Kidney capillary endothelial cell (primary cell): ENCODE measurements at places on chromosomes 1 and 21.

- DNase-seq = no peak
These were observed 100.8 kb upstream of the RNPC3 start for GRCh38 chr1:103424650-103425049.

GRCh38 chr1:163820766-163821165 lies 499.0 kb downstream of the NUF2 start:
- DNase-seq = no peak

DNA sequence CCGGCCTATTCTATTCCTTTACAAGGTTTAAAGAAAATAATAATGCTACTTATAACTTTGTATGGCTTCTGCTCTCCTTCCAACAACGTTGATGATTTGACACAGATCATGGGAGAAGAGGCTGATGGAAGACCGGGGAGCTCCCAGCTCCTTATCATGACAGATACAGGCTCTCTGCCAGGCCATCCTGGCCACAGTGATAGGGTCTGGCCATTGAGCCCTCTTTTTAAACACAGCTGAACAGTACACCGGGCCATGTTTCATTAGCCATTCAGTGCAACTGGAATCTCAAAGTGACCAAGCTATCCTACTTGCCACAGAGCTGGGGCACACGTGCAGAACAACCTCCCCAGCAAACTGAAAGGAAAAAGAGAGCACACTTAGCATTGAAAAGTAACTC lies 34.9 kb downstream of the DNAJC11 start:
- DNase-seq = no peak

DNA sequence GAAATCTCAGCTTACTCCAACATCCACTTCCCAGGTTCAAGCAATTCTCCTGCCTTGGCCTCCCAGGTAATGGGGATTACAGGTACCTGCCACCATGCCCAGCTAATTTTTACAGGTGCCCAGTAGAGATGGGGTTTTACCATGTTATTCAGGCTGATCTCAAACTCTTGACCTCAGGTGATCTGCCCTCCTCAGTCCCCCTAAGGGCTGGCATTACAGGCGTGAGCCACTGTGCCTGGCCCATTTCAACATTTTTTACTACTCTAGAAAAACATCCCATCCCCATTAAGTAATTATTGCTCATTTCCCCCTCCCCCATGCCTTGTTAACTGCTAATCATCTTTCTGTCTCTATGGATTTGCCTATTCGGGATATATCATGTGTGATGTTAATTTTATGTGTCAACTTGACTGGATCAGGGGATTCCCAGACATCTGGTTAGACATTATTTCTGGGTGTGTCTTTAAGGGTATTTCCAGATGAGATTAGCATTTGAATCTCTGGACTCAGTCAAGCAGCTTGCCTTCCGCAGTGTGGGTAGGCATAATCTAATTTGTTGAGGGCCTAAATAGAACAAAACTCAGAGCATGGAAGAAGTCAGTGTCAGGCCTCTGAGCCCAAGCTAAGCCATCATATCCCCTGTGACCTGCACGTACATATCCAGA lies 33.0 kb upstream of the ZBTB8B start:
- DNase-seq = no peak

DNA sequence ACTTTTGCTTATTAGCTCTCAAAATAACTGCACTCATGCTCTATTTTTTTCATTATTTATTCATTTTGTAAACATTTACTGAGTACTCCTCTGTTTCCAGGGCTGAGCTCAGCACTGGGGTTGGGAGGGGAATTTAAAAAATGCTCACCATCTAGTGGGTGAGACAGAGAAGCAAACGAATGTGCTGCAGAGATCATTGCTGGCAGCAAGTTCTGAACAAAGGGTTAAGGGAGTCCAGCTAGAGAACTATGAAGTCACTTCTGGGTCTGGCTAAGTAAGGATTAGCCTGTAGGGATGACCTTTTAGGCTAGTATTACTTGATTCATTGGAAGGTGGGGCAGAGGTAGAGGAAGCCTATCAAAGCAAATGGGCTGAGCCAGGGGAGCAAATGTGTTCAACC lies 99.1 kb upstream of the ZNF644 start:
- DNase-seq = no peak

DNA sequence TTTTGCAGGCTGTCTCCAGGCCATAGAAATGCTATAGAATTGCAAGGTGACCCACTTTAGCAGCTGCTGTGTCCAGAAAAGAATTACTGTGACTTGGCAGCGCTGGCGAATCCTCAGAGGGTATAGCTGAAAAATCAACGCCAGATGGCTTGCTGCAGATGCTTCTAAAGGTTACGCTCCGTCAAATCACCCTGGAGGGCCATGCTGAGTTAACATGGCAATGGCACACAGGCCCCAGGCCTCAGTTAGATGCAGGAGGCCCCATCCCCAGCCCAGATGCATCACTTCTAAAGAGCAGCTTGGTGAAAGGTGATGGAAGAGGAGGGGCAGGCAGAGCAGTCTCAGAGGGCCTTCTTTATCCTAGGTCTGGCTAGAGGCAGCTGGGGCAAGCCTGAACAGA lies 18.0 kb downstream of the KIAA1614 start:
- DNase-seq = no peak

DNA sequence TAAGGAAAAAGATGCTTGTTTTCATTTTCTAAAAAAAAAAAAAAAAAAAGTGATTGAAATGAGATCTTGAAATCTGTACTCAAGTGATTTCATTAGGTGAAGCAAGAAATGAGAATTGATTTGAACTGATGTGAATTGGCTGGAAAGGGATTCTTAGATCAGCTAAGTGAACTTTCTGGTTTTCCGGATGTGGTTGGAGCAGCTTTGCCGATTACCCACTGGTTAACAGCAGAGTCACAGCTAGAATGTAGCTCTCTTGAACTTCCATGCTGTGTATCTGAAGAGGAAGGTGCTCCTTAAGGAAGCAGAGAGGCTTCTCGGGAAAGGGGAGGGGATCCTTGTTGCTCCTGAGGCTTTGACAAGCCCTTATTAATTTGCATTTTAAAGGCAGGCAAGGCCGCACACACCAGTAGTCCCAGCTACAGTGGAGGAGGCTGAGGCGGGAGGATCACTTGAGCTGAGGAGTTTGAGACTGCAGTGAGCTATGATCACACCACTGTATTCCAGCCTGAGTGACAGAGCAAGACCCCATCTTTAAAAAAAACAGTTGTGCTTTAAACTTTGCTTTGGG lies 28.7 kb upstream of the PWP2 start:
- no peak for DNase-seq

DNA sequence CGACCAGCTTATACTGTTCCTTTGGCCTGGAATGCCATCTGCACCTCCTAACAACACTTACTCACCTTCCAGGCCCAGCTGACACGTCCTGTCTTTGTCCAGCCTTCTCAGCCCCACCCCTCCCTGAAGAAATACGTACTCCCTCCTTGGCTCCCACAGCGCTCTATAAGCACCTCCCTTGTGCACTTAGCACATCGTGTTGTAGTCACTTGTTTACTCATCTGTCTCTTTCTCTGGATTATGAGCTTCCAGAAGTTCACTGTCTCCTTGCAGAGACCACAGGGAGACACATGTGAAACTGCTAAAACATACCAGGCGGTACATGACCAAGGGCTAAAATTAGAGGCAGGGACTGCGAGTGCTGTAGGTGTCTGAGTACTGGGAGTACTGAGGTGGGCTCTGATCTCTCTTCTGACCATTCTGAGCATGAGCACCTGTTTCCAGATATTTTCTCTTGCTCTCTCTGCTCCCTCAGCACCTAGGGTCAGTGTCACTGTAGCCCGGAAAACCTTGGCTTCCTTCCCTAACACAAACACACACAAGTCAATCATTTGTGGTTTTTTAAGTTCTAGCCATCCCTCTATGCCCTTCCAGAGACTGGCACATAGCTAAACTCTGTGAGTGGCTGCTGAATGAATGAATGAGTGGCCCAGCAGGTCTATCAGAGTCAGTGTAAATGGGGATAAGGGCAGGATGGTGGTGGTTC lies 5.1 kb downstream of the DCST1 start:
- DNase-seq = no peak

DNA sequence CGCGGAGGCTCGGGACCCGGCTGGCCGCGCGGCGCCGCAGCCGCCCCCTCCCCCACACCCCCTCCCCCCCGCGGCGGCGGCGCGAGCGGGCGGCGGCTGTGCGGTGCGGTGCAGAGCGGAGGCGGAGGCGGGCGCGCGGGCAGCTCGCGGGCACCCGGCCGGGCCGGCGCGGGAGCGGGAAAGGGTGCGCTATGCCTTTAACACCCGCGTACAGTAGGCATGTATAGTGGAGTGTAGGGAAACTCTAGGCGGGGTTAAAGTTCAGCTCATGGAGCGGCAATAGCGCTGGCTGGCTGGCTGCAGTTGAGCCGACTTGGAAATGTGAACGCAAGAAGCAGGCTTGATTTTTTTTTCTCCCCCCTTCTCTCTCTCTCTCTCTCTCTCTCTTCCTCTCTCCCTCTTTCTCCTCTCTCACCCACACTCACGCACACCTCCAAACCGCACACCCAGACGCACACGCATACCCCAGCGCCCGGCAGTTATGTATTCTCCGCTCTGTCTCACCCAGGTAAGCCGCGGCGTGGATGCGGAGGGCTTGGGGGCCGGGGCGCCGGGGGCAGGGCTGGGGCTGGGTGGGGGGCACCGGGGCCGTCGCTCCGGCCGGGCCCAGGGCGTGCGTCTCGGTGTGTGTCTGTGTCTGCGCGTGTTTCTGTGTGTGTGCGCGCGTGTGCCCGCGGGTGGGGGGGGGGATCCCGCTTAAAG lies at the start of gene NFIA:
TSS of gene NFIA (plus strand) at position 251 of the 702 bp plus-strand sequence.
- peak; percentile 47 for DNase-seq

GRCh38 chr1:157133426-157133825 lies 4.8 kb downstream of the ETV3 start:
- DNase-seq = no peak

- DNase-seq = no peak
These were observed 183.9 kb upstream of the ESRRG start for GRCh38 chr1:216907100-216907499.

- no peak for DNase-seq
These were observed 23.0 kb downstream of the TATDN3 start for GRCh38 chr1:212814537-212815334.

GRCh38 chr1:179322557-179322956 lies 29.0 kb downstream of the SOAT1 start:
- no peak for DNase-seq

- no peak for DNase-seq
These were observed 24.9 kb upstream of the APCS start for GRCh38 chr1:159562680-159563079.

GRCh38 chr1:217953922-217954321 lies 322.8 kb downstream of the SPATA17 start:
- DNase-seq = no peak

DNA sequence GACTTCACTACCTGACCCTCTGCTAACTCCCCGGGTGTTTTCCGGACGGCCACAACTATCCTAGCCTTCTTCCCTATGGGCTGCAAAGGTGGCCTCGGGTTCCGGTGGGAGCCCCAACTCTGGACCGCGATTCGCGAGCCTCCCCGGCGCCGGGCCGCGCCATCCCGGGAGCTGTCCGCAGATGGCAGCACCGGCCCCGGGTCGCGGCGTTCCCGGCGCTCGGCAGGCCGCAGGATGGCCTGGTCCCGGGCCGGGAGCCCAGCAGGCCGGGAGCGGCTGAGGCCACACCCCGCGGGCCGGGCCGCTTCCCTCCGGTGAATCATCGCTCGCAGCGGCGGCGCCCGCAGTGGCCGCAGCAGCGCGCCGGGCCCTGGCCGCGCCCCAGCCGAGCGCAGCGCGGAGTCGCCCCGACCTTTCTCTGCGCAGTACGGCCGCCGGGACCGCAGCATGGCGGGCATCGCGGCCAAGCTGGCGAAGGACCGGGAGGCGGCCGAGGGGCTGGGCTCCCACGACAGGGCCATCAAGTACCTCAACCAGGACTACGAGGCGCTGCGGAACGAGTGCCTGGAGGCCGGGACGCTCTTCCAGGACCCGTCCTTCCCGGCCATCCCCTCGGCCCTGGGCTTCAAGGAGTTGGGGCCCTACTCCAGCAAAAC lies at the start of gene CAPN2:
TSS of gene CAPN2 (plus strand) at position 346 of the 656 bp plus-strand sequence. CDS start at position 448, 102 bp downstream.
- DNase-seq = no peak

- no peak for DNase-seq
These were observed 302.4 kb downstream of the PTGER3 start for GRCh38 chr1:70745199-70745598.

- DNase-seq = no peak
These were observed 444.9 kb downstream of the LTN1 start for GRCh38 chr21:28547766-28548165.

DNA sequence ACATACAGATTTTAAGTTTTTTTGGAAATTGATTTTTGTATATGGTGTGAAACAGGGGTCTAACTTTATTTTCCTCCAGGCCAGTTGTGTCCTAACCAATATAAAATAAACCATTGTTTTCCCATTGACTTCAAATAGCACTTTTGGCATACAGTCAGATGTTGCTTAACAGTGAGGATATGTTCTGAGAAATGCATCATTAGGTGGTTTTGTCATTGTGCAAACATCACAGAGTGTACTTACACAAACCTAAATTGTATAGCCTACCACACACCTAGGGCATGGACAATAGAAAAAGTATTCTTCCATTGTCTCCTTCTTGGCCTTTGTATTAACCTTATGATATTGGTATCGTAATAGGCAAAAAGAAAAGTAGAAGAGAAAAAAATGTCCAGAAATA lies 37.4 kb upstream of the DISP1 start:
- no peak for DNase-seq

- peak; percentile 40 for DNase-seq
These were observed 1.6 kb downstream of the DDI2 start for GRCh38 chr1:15618655-15619525.

GRCh38 chr21:37869661-37870060 lies 46.6 kb downstream of the KCNJ6 start:
- no peak for DNase-seq

DNA sequence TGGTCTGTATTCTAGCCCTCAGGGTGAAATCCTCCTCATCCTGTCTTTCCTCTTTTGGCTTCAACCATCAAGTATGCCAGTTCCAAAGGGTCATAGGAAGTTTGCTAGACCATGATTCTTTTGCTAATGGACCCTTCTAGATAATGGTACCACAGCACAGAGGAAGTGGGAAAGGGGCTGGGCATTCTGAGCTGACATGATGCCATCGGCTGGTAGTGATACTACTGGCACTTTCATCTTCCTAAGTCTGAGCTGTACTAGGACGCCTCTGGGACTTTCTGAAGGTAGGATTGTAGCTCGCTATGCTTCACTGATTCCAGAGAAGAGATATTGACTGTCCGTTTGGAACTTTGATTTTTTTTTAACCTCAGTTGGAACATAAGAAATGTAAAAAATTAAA lies 11.4 kb downstream of the FASLG start:
- no peak for DNase-seq

GRCh38 chr1:10304295-10304694 lies 93.9 kb downstream of the KIF1B start:
- DNase-seq = no peak

- no peak for DNase-seq
These were observed 489.6 kb downstream of the TTLL7 start for GRCh38 chr1:83509301-83509781.
